ENCODE measurements at places on chromosomes 3 and 15. TPM values are rescaled to one million over a fixed set of nuclear protein-coding genes. Genes with fewer than 3 reads are reported as not detected.

Gene PAQR5
- 0.92 TPM for total RNA-seq

Gene ESYT3
- 5.8 TPM for total RNA-seq

Gene RETNLB
- total RNA-seq: not detected

Gene UACA
- 139 TPM for total RNA-seq

Gene COL8A1
- total RNA-seq: 22.4 TPM

Measured in tongue (tissue), 3 donors.